Hair follicular keratinocyte (primary cell): ENCODE measurements at places on chromosomes 5 and 9. TPM values are rescaled to one million over a fixed set of nuclear protein-coding genes. Genes with fewer than 3 reads are reported as not detected.

The MEIKIN gene
- total RNA-seq, result not detected in 2 replicates

The SPINK13 gene
- total RNA-seq, result not detected in 2 replicates

The IRGM gene
- not detected in 2 replicates for total RNA-seq

The MLANA gene
- total RNA-seq, result not detected in 2 replicates

The LRRC19 gene
- total RNA-seq, result 0.23 TPM in 1 of 2 replicates, not detected in the other

The UBAC1 gene
- total RNA-seq, result 38.0 and 57.3 TPM in 2 replicates

The PCDH1 gene
- total RNA-seq, result 0.49 and 5.6 TPM in 2 replicates

The CTNND2 gene
- under 0.01 TPM in 1 of 2 replicates, not detected in the other for total RNA-seq

The FBXL7 gene
- 1.0 and 1.1 TPM in 2 replicates for total RNA-seq

The ARID3C gene
- 0.31 TPM in 1 of 2 replicates, not detected in the other for total RNA-seq

The MAST4 gene
- 36.8 and 40.3 TPM in 2 replicates for total RNA-seq

The GNA14 gene
- total RNA-seq, result not detected in 2 replicates

The DUSP1 gene
- total RNA-seq, result 28.9 and 82.0 TPM in 2 replicates

The GDA gene
- total RNA-seq, result 0.23 TPM in 2 replicates

The GRM6 gene
- total RNA-seq, result not detected in 2 replicates

The TMEM174 gene
- total RNA-seq, result not detected in 2 replicates

The SCGB3A2 gene
- total RNA-seq, result not detected in 2 replicates

The CDC42SE2 gene
- 22.9 and 24.4 TPM in 2 replicates for total RNA-seq

The MORN5 gene
- not detected in 2 replicates for total RNA-seq

The SLC25A2 gene
- total RNA-seq, result not detected in 2 replicates

The HSPB3 gene
- not detected in 2 replicates for total RNA-seq

The IRX1 gene
- total RNA-seq, result 40.1 and 41.2 TPM in 2 replicates

The PCDHB11 gene
- not detected in 2 replicates for total RNA-seq
